GM12878 (cell line): ENCODE measurements at places on chromosomes 7 and 10.

- DNase-seq = peak; percentile 9
These were observed 7.5 kb upstream of the RBP3 start for GRCh38 chr10:47340608-47341170.

DNA sequence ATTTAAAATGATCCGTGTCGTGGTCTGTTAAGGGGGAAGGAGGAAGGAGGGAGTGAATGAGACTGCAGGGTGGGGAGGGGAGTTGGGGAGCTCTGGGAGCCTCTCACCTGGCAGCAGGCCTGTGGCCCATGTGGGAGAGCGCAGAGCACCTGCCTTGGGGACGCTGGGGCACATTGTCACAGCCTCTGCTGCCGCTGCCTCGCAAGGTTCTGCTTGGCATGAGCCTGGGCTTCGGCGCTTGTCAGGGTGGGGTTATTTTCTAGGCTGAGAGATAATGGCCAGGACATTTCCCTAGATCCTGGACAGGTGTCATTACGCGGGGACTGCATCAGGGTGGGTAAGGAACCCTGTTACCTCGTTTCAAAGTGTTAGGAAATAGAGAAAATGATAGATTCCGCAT lies 2.2 kb upstream of the SUN1 start:
- no peak for DNase-seq

- DNase-seq = no peak
These were observed 17.7 kb upstream of the PPIF start for GRCh38 chr10:79329529-79329928.

DNA sequence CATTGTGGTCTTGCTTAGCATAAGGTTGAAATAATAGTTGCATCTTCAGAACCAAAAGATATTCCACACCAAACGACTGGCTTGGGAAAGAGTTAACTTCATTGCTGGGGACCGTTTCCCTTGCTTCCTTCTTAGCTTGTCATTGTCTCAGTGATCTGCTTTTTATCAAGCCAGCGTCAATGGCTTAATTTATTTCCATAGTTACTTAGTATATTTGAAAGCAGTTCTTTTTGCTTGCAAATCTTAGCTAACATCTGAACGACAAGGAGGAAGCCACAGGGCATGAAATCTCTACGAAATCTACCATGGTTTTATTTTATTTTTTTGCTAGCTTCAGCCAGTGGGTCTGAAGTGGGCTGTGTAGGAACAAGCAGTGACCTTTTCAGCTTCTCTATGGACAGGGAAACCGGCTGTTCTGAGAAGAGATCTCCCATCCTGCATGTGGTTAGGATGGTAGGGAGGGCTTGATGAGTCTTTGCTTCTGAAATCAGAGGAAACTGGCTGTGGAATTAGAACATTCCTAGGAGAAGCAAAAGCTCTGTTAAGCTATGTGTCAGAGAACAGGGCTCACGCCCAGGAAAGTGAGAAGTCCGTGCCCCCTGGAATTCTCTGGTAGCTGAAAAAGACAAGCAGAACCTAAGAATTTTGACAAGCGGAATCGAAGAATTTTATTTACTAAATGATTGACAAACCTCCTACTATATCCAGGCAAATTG lies 8.0 kb downstream of the SLC18A2 start:
- no peak for DNase-seq

GRCh38 chr7:111113263-111114017 lies 22.5 kb downstream of the LRRN3 start:
- no peak for DNase-seq

- DNase-seq = no peak
These were observed 89.2 kb downstream of the MACC1 start for GRCh38 chr7:20128001-20128400.

- no peak for DNase-seq
These were observed 144.9 kb upstream of the CELF2 start for GRCh38 chr10:10872764-10873163.

GRCh38 chr10:122715576-122715975 lies 15.9 kb upstream of the C10orf120 start:
- DNase-seq = no peak

GRCh38 chr7:94296881-94297280 lies 97.8 kb upstream of the COL1A2 start:
- DNase-seq = no peak

GRCh38 chr10:28111712-28112111 lies 112.8 kb upstream of the ODAD2 start:
- DNase-seq = no peak
